HEK293T (cell line): ENCODE measurements at places on chromosomes 12 and 14.

DNA sequence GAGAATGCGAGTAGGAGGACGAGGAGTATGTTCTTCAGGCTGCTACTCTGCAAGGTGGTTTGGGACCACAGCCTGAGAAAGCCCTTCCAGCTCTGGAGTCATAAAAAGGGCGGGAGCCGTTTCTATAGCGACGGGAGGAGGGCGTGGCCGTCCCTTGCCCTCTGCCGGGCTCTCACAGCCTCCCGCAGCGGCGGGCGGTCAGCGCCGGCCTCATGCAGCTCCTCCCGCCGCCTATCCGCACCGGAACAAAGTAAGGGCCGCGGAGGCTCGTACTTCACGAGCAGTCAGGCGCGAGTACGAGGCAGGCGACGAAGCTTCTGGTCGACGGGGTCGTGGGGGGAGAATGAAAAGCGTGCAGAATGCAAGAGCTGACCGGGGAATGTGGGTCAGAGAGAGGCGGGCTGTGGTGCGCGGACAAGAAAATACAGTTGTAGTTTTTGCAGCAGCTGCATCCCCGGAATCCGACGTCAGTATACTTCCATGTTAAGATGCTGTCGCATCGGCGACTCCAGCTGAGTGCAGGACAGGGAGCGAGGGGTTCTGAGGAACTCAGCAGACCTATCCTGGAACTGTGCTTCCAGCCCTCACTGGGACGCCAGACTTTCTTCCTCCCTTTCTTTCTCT is at the start of gene DYRK4:
DYRK4 (plus strand) TSS at position 175 of the 624 bp plus-strand sequence; CDS start at position 213, 38 bp downstream.
- peak; percentile 90 for DNase-seq

GRCh38 chr14:103332143-103332919 is 1.7 kb upstream of the EIF5 start:
- DNase-seq: no peak

DNA sequence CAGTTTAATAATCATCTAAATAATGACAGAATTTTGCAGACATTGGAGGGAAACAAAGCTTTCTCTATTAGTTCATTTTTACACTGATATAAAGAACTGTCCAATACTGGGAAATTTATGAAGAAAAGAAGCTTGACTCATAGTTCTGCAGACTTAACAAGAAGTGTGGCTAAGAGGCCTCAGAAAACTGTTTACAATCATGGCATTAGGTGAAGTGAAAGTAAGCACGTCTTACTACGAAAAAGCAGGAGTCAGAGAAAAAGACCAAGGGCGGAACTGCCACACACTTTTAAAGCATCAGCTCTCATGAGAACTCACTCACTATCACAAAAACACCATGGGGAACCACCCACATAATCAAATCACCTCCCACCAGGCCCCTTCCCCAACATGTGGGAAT is 804.4 kb downstream of the FLRT2 start:
- no peak for DNase-seq

DNA sequence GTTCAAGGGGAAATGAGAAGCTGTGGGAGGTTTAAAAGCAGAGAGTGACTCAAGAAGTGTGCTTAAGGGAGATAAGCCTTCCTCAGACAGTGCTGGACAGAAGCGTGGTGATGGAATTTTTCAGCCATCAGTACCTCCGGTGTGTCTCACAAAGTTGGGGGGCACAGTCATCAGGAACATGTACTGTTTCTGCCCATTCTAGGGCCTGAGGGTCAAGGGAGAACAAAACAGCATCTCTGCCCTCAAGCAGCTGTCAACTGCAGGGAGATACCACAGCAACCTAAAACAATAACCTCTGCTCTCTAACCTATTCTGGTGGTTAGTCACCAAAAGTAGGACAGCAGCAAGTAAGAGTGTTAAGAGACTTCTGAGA is 2.0 kb upstream of the STON2 start:
- no peak for DNase-seq

DNA sequence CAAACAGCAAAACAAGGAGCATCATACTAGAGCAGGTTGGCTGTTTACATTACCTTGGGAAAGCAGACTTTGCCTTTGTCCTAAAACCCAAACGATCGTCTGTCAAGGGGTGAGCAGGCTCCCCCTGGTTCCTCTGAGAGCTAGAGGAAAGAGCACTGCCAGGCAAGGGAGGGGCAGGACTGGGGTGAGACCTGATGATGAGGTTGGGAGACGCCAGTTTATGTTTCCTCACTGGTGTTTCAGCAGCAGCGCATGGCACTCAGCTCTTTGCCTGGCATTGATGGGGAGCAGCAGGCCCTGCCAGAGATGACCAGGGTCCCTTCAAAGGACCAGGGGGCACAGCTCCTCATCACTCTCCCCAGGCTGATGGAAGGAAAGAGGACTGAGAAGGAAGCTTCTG is 7.9 kb upstream of the KRT2 start:
- DNase-seq: no peak

GRCh38 chr12:57161491-57161890 is 14.1 kb upstream of the LRP1-AS start:
- no peak for DNase-seq

DNA sequence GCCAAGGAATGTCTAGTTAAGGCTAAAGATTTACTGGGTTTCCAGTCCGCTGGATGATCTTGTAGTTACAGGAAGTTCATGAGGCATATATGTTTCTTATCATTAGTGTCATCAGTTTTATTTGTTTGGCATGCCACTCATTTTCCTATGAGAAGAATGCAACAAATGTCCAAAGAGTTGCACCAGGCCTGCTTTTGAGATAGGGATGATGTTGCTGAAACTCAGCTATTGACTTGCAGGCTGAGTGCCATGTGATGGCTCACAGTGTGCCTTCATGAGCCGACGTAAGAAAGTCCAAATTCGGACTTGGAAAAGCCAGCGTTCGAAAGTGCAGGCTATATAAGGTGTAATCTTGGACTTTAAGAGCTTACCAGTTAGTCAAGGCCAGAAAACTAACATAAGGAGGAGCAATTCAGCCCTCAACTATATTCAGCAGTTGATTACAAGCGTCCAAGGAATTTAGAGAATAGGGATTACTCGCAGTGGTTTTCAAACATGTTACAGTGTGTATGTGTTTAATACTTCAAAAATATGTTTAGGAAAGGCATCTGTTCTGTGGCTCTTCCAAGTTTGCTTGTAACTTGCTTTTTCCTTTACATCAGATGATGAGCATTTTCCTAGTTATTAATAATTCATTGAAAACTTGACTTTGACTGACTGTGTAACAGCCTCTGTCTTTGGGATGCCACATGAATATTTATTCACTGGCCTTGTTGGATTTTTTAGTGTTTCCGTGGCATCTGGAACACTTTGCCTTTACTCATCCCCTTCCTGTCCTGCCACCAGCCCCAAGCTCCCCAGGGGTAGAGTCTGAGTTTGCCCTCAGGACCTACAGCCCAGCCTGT is 101.3 kb downstream of the LGMN start:
- DNase-seq: no peak

- no peak for DNase-seq
These were observed 972 bp upstream of the DDX47 start for GRCh38 chr12:12812174-12812573.

- no peak for DNase-seq
These were observed 169.0 kb upstream of the RTL1 start for GRCh38 chr14:101072531-101072930.

- no peak for DNase-seq
These were observed 260.3 kb downstream of the BCAT1 start for GRCh38 chr12:24688601-24689000.

GRCh38 chr14:51534610-51535011 is 117.1 kb upstream of the FRMD6 start:
- DNase-seq: no peak

DNA sequence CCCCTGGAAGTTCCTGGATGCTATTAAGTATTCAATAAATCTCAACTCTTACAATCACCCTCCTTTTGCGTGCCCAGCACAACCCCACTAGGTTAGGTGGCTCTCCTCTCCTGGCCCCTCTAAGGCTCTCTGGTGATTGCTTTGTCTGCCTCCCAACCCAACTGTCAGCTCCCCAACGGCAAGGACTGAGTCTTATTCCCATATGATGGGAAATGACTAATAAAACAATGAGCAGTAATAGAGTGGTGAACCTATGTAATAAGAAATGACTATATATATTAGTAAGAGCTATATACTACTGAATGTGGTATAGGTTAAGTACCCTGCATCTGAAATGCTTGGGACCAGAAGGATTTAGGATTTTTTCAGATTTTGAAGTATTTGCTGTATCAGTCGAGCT is 8.1 kb downstream of the APPL2 start:
- no peak for DNase-seq

DNA sequence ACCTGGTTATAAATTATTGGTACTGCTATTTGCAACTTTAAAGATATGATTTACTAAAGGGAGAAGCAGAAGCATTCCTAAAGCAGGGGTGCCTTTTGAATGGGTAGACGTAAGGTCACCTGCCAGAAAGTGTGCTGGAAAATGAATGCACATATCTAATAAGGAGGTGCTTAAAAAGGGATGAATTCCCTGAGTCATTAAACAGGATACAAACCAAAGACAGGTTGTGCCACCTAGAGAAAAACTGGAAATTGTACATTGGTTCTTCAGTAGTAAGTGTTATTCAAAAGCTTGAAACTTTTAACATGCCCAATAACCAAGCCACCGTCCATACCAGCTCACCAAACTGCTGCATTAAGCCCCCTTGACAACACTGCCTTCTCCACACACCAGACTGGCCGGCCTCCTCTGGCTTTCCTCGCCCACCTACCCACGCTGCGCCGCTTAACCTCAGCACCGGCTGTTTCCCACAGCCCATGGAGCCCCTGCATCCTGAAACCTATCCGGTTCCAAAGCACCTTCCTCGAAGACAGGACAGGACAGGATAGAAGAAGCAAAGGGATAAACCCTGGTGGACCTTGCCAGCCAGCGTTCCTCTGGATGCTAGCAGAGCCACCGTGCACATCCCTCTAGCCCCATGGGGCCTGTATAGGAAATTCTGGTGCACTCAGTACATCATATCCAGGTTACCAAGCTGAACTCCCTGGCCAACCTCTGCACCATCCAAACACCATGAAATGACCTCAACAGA is 201.5 kb upstream of the CAND1 start:
- no peak for DNase-seq

- no peak for DNase-seq
These were observed 125.2 kb upstream of the FKBP4 start for GRCh38 chr12:2669560-2669959.

DNA sequence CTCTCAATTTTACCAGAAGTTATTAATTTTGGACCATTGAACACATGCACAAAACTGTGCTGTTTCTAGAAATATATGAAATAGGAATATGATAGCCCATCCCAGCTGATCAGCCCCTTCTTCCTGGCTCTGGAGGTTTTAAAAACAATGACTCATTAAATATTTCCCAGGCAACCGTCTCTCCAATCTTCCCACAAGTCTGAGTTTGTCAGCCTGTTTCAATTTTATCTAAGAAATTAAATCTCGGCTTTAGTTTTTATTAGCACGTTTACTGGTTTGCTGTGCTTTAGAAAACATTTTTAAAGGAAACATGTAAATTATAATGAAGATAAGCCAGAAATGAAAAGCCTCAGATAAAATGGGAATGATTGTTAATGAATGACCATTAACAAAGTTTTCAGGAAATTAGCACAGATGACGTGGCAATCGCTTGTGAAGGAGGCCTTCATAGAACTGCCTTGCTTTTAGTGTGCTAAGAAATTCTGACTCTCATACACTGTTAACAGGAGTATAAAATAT is 89.3 kb upstream of the RAP1B start:
- DNase-seq: no peak
